Mesothelial cell of epicardium (in vitro differentiated cells): ENCODE measurements at places on chromosomes 7 and 10. TPM values are rescaled to one million over a fixed set of nuclear protein-coding genes. Genes with fewer than 3 reads are reported as not detected.

The DNTT gene
- total RNA-seq: not detected in 3 replicates

- H3K27me3 ChIP-seq: no peaks in the 10 kb centered on the region
- H3K4me1 ChIP-seq: peaks cover 49% of the 10 kb centered on the region
- peak overlapping the region; percentile 41 for H3K27ac ChIP-seq
- no peak for DNase-seq
- no peak overlapping the region for H3K4me3 ChIP-seq
Measured at GRCh38 chr7:36032361-36032818, 120.7 kb upstream of the EEPD1 start.

- no peak overlapping the region for H3K4me3 ChIP-seq
- DNase-seq: no peak
- H3K4me1 ChIP-seq: no peaks in the 10 kb centered on the region
- H3K27ac ChIP-seq: no peak overlapping the region
- H3K36me3 ChIP-seq: peaks cover 22% of the 10 kb centered on the region
Measured at GRCh38 chr10:76962851-76963250, 674.8 kb downstream of the KCNMA1 start.

The TUBB8 gene
- total RNA-seq: 0.33 to 0.67 TPM (median 0.41 TPM) in 3 replicates

DNA sequence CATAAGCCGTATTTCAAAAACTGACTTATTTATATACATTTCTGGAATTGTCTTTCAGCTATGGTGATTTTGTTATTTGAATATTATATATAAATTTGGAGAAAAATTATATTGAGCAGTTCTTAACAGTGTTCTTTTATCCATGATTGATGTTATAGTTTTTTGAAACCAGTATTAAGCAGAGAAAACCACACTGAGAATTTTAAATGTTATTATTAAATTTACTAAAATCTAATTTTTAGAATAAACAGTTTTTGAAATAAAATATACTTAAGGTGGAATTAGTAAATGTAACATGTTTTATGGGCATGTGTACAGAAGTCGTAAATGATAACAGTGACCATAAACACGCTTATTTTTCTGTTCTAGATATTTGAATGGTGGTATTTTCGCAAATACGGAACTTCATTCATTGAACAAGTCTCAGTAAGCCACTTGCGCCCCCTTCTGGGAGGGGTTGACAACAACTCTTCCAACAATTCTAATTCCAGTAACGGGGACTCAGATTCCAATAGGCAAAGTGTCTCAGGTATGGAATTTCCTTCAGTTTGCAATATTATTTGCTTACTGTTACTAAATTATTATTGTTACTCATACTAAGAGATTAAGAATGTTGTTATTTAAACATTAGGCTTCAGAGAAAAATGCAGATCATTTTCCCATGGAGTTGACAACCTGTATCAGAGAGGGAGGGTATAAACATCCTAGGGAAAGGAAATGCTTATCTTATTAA is 166.1 kb downstream of the ST7 start:
- H3K4me3 ChIP-seq: no peak overlapping the region
- H3K4me1 ChIP-seq: peaks cover 25% of the 10 kb centered on the region
- H3K36me3 ChIP-seq: peaks cover 8% of the 10 kb centered on the region
- no peak overlapping the region for H3K27ac ChIP-seq
- DNase-seq: peak; percentile 87

GRCh38 chr7:150867605-150868004 is 15.3 kb downstream of the AOC1 start:
- no peak overlapping the region for H3K4me3 ChIP-seq
- peaks cover 47% of the 10 kb centered on the region for H3K27me3 ChIP-seq
- H3K4me1 ChIP-seq: no peaks in the 10 kb centered on the region
- DNase-seq: no peak
- no peaks in the 10 kb centered on the region for H3K36me3 ChIP-seq

The ANKRD1 gene
- 5.1 to 5.2 TPM (median 5.2 TPM) in 3 replicates for total RNA-seq

GRCh38 chr10:20877986-20878983 is 18.8 kb downstream of the NEBL start:
- H3K27ac ChIP-seq: peak overlapping the region; percentile 22
- no peak for DNase-seq
- peaks cover 2% of the 10 kb centered on the region for H3K36me3 ChIP-seq
- H3K27me3 ChIP-seq: no peaks in the 10 kb centered on the region
- no peak overlapping the region for H3K4me3 ChIP-seq

The COBL gene
- 0.66 to 1.2 TPM (median 0.75 TPM) in 3 replicates for total RNA-seq

GRCh38 chr10:103572347-103573204 is 79.1 kb downstream of the NEURL1 start:
- H3K27me3 ChIP-seq: peaks cover 3% of the 10 kb centered on the region
- H3K4me1 ChIP-seq: peaks cover 12% of the 10 kb centered on the region
- H3K4me3 ChIP-seq: no peak overlapping the region
- H3K36me3 ChIP-seq: no peaks in the 10 kb centered on the region

- no peak overlapping the region for H3K4me3 ChIP-seq
- no peak overlapping the region for H3K27ac ChIP-seq
- peaks cover 15% of the 10 kb centered on the region for H3K4me1 ChIP-seq
- peaks cover 28% of the 10 kb centered on the region for H3K27me3 ChIP-seq
- no peak for DNase-seq
- H3K36me3 ChIP-seq: no peaks in the 10 kb centered on the region
Measured at GRCh38 chr7:91291302-91291701, 27.1 kb downstream of the FZD1 start.

GRCh38 chr7:3683546-3684539 is 382.8 kb downstream of the SDK1 start:
- no peak for DNase-seq
- no peak overlapping the region for H3K4me3 ChIP-seq
- H3K27ac ChIP-seq: no peak overlapping the region
- peaks cover 10% of the 10 kb centered on the region for H3K4me1 ChIP-seq

The HOXA2 gene
- 30.3 to 33.9 TPM (median 30.8 TPM) in 3 replicates for total RNA-seq

GRCh38 chr10:80924063-80924952 is 386.6 kb downstream of the SH2D4B start:
- no peaks in the 10 kb centered on the region for H3K27me3 ChIP-seq
- no peak overlapping the region for H3K27ac ChIP-seq
- H3K4me1 ChIP-seq: peaks cover 6% of the 10 kb centered on the region
- no peak overlapping the region for H3K4me3 ChIP-seq

DNA sequence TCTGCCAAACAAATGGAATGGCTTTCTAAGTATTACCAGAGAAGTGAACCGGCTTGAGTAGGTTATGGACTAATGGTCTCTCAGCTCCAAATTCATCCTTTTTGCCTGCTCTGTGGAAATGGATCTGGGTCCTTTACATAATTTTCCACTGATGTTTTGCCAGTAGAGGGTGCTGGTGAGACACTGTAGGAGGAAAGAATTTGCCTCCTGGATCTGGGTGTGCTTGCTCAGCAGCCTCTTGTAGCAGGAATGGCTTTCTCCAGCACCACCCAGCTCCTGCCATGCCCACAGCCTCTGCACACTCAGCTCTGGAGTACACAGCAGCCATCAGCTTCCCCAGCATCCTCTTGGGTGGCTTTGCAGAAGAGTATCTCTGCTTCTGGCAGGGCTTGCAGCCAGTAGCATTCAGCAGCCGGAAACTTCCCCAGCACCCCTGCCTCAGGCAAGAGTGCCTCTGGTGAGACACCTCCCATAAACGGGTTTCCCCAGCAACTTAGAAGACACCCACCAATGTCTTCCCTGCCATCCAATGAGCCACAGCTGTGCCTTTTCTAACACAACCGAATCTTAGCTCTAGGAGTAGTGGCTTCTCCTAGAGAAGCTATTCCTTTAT is 235.0 kb upstream of the PLPP4 start:
- no peak overlapping the region for H3K4me3 ChIP-seq
- H3K4me1 ChIP-seq: no peaks in the 10 kb centered on the region
- no peaks in the 10 kb centered on the region for H3K36me3 ChIP-seq
- H3K27ac ChIP-seq: no peak overlapping the region
- peaks cover 11% of the 10 kb centered on the region for H3K27me3 ChIP-seq

The ADAMTS14 gene
- 3.2 to 4.1 TPM (median 3.9 TPM) in 3 replicates for total RNA-seq

The LRRTM3 gene
- total RNA-seq: 4.6 to 5.6 TPM (median 5.2 TPM) in 3 replicates

DNA sequence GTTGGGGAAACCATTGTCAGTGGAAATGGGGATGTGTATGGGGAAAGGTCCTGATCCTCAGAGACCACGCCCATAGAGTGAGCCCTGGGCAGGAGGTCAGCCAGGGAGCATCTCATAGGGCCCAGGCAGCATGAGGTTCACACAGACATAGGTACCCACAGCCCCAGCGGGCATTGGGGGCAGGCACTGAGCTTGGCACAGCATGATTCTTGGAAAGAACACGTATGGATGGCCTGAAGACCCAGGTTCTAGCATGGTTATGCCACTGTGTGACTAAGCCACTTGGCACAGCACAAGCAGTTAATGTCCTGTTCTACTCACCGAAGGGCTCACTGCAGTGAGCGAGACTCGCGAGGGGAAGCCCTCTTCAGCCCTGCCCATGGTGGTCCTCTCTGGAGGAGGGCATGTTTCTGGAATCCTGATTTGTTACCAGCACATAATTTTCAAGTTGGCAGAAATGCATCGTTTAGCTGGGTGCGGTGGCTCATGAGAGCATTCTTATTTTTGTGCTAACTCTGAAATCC is 125.2 kb downstream of the UBE2H start:
- H3K27me3 ChIP-seq: no peaks in the 10 kb centered on the region
- H3K4me1 ChIP-seq: peaks cover 37% of the 10 kb centered on the region

DNA sequence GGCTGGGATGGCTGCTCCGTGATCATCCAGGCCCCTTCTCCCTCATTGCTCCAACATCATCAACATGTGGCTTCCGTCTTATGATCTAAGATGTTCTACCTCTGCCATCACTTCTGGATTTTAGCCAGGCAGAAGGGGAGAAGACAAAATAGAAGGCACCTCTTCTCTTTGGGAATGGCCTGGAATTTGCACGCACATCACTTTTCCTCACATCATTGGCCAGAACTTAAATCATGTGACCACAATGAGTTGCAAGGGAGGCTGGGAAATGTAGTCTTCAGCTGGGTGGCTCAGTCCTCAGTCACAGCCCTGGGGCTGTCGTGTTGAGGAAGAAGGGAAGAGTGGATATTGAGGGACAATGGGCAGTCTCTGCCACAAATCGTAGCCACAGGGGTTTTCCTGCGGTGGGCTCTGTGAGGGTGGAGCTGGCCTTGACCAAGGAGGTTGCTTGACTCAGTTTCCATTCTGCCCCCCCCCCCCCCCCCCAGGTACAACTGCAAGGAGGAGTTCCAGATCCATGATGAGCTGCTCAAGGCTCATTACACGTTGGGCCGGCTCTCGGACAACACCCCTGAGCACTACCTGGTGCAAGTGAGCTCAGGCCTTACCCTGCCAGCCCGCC is 50.3 kb downstream of the PALD1 start:
- H3K27ac ChIP-seq: no peak overlapping the region
- no peaks in the 10 kb centered on the region for H3K27me3 ChIP-seq
- DNase-seq: no peak
- H3K4me3 ChIP-seq: no peak overlapping the region
- H3K36me3 ChIP-seq: no peaks in the 10 kb centered on the region
- H3K4me1 ChIP-seq: no peaks in the 10 kb centered on the region

DNA sequence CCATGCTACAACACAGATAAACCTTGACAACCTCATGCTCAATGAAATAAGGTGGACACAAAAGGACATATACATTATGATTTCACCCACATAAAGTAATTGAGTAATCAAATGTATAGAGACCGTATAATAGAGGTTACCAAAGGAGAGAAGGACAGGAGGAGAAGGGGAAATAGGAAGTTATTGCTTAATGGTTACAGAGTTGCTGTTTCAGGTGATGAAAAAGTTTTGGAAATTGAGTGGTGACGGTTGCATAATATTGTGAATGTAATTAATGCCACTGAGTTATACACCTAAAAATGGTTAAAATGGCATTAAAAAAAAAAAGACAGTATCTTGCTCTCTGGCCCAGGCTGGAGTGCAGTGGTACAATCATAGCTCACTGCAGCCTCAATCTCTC is 1.5 kb upstream of the OGDH start:
- H3K36me3 ChIP-seq: no peaks in the 10 kb centered on the region
- peaks cover 20% of the 10 kb centered on the region for H3K4me1 ChIP-seq
- DNase-seq: no peak
- peak overlapping the region; percentile 43 for H3K4me3 ChIP-seq
- no peak overlapping the region for H3K27ac ChIP-seq

- H3K27ac ChIP-seq: no peak overlapping the region
- no peak overlapping the region for H3K4me3 ChIP-seq
- DNase-seq: no peak
- peaks cover 11% of the 10 kb centered on the region for H3K4me1 ChIP-seq
- no peaks in the 10 kb centered on the region for H3K36me3 ChIP-seq
- no peaks in the 10 kb centered on the region for H3K27me3 ChIP-seq
Measured at GRCh38 chr7:94050046-94050445, 45.9 kb upstream of the BET1 start.

GRCh38 chr10:234708-235406 is 99.6 kb downstream of the ZMYND11 start:
- DNase-seq: no peak
- peaks cover 12% of the 10 kb centered on the region for H3K36me3 ChIP-seq
- H3K4me1 ChIP-seq: peaks cover 17% of the 10 kb centered on the region
- peak overlapping the region; percentile 67 for H3K27ac ChIP-seq
- no peaks in the 10 kb centered on the region for H3K27me3 ChIP-seq

DNA sequence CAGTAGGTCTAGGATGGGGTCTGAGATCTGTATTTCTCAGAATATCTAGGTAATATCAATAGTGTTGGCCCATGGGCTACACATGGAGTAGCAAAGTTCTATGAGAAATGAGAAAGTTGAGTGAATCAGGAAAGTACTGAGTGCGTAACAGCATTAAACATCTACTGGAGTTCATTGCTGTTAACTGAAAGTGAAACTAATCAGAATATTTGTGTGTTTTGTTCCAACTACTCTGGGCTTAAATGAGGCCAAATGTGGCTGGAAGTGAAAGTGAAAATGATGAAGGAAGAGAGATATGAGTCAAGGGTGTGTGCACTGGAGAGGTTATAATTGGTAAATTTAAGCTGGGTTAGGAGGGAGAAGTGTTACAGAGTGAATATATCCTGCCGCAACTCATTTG is 46.5 kb downstream of the TMEM106B start:
- no peaks in the 10 kb centered on the region for H3K4me1 ChIP-seq
- DNase-seq: no peak
- no peaks in the 10 kb centered on the region for H3K27me3 ChIP-seq
- no peak overlapping the region for H3K4me3 ChIP-seq
- peaks cover 7% of the 10 kb centered on the region for H3K36me3 ChIP-seq

GRCh38 chr10:88525371-88526069 is 57.6 kb downstream of the RNLS start:
- H3K36me3 ChIP-seq: no peaks in the 10 kb centered on the region
- H3K27me3 ChIP-seq: peaks cover 5% of the 10 kb centered on the region

The CLEC5A gene
- total RNA-seq: not detected in 3 replicates

DNA sequence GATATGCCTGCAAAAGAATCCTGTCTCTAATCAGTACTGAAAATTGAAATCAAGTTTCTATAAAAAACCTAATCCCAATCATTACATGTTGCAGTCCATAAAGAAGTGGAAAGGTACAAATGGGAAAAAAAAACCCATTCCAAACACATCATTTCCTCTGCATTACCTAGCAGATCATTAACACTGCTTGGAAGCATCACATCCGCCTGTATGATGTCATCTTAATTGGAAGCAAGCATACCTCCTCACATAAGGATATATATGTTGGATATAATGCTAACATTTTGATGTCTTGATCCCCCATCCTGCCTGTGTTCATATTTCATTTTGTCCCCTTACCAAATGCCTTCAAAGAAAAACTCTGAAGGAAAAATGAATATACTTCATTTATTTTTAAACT is 241.3 kb upstream of the AOAH start:
- H3K36me3 ChIP-seq: no peaks in the 10 kb centered on the region
- H3K4me1 ChIP-seq: peaks cover 35% of the 10 kb centered on the region
- no peak for DNase-seq
- no peak overlapping the region for H3K27ac ChIP-seq
